ENCODE measurements at places on chromosomes 1 and 21. TPM values are rescaled to one million over a fixed set of nuclear protein-coding genes. Genes with fewer than 3 reads are reported as not detected.

DNA sequence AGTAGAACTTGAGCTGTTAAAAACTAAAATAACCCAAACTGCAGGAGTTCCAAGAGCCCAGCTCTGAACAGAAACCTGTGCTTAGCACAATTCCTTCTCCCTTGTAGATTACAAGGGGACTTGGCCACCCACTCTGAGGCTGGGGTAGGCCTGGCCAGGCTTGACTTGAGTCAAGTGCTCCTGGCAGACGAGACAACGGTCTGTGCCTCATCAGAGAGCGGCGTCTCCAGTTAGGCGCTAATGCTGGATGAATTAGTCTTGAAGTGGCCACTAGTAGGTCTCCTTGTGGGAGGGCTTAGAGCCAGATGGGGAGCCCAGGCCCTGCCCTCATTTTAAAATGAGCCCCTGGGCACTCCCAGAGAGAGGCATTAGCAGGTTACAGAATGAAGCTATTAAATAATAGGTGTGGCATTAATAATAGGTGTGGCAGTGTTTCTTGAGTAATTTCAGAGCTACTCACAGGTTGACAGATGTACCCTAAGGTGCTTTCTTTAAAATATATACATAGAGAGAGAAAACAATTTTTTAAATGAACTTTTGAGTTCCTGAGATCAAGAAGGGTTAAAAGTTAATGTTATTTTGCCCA lies 1.1 kb downstream of the EEIG2 start:
- no peaks in the 10 kb centered on the region for H3K36me3 ChIP-seq
- peak; percentile 14 for DNase-seq
- peak overlapping the region; percentile 83 for H3K27ac ChIP-seq
- H3K4me3 ChIP-seq = peak overlapping the region; percentile 92
- H3K27me3 ChIP-seq = no peaks in the 10 kb centered on the region

DNA sequence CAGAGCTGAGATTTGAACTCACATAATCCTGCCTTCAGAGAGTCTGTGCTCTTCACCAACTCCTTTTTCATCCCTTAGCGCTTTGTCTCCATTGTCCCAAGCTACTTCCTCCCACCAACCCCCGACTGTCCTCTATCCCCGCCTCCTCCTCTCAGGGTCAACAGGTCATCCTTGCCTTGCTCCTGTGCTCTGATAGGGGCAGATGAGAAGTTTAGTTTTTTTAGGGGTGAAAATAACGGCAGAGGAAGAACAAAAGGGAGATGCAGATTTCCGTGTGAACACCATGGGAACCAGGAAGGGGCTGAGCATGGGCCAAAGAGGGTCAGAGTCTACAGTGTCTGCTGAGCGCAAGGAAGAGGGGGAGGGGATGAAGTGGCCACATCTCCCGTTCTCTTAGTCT lies 31.9 kb downstream of the GLUL start:
- no peaks in the 10 kb centered on the region for H3K4me1 ChIP-seq
- DNase-seq = no peak
- no peak overlapping the region for H3K4me3 ChIP-seq

- no peaks in the 10 kb centered on the region for H3K36me3 ChIP-seq
- H3K4me3 ChIP-seq = no peak overlapping the region
- no peaks in the 10 kb centered on the region for H3K4me1 ChIP-seq
- H3K27me3 ChIP-seq = no peaks in the 10 kb centered on the region
- H3K27ac ChIP-seq = no peak overlapping the region
These were observed 359.2 kb upstream of the DPYD start for GRCh38 chr1:98280049-98280448.

DNA sequence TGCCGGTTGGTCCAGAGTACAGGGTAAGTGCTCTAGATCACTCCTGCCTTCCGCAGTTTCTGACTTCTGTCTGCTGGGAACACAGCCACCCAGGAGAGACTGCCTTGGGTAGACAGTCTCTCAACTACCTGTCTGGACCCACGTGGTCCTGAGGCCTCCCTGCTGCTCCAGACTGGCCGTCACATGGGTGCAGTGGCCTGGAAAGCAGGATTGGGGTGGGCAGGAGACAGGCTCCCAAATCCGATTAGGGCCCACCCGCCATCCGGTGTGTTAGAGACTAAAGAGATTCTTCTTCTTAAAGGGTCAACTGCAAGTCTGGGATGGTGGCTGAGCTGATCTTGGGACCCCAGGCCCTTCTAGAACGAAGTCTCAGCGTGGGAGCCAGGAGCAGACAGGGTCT lies 105.5 kb downstream of the EBNA1BP2 start:
- H3K27ac ChIP-seq = no peak overlapping the region
- no peak for DNase-seq
- peaks cover 5% of the 10 kb centered on the region for H3K4me1 ChIP-seq
- H3K27me3 ChIP-seq = peaks cover 9% of the 10 kb centered on the region
- H3K4me3 ChIP-seq = no peak overlapping the region
- no peaks in the 10 kb centered on the region for H3K36me3 ChIP-seq

The JAM2 gene
- 0.29 TPM for total RNA-seq

- H3K4me1 ChIP-seq = no peaks in the 10 kb centered on the region
- H3K27ac ChIP-seq = no peak overlapping the region
- peak; percentile 40 for DNase-seq
- H3K27me3 ChIP-seq = peaks cover 6% of the 10 kb centered on the region
- H3K36me3 ChIP-seq = no peaks in the 10 kb centered on the region
These were observed 161.4 kb downstream of the SLC35F3 start for GRCh38 chr1:234065794-234066447.

DNA sequence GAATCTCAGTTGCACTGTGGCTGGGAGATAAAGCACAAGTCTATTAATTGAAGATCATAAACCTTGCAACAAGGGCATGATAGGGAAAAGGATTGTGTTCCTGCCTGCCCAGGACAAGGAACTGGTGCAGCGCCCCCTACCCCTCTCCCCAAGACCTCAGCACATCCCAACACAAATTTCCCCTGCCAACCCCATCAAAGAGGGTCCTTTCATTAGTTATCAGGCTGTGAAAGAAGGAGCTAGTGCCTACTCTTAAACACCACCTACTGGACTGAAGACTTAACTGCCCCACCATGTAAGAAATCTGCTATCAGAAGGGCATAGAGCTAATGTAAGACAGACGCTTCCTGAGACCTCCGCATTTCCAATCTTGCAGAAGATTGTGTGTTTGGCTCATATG lies 372.6 kb downstream of the AGBL4 start:
- no peaks in the 10 kb centered on the region for H3K27me3 ChIP-seq
- H3K4me3 ChIP-seq = no peak overlapping the region
- no peak overlapping the region for H3K27ac ChIP-seq
- no peaks in the 10 kb centered on the region for H3K4me1 ChIP-seq
- no peaks in the 10 kb centered on the region for H3K36me3 ChIP-seq

DNA sequence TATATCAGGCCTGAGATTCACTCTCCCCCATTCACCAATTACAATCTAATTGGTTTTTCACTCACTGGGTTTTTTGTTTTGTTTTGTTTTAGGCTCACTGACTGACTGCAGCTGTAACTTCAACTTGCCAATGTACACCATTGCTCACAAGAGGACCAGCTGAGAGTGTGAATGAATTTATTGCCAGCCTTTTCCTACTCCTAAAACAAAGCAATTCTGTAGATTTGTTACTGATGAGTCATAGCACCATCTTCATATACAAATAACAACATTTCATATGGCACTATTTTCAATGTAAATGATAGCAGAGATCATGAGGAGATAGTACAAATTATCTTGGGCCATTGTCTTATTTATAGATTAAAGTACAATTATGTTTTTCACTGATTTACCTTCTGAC lies 76.0 kb upstream of the DPYD start:
- H3K27ac ChIP-seq = no peak overlapping the region
- no peak overlapping the region for H3K4me3 ChIP-seq
- DNase-seq = no peak
- H3K27me3 ChIP-seq = peaks cover 8% of the 10 kb centered on the region

- H3K36me3 ChIP-seq = no peaks in the 10 kb centered on the region
- peaks cover 74% of the 10 kb centered on the region for H3K27me3 ChIP-seq
- DNase-seq = peak; percentile 38
- H3K4me3 ChIP-seq = peak overlapping the region; percentile 75
- H3K27ac ChIP-seq = peak overlapping the region; percentile 33
- H3K4me1 ChIP-seq = peaks cover 8% of the 10 kb centered on the region
These were observed 6.3 kb downstream of the HAPLN2 start for GRCh38 chr1:156625436-156626078.

- H3K4me1 ChIP-seq = no peaks in the 10 kb centered on the region
- no peaks in the 10 kb centered on the region for H3K36me3 ChIP-seq
- no peak overlapping the region for H3K4me3 ChIP-seq
- DNase-seq = no peak
These were observed 123.8 kb upstream of the CTTNBP2NL start for GRCh38 chr1:112272101-112272772.

DNA sequence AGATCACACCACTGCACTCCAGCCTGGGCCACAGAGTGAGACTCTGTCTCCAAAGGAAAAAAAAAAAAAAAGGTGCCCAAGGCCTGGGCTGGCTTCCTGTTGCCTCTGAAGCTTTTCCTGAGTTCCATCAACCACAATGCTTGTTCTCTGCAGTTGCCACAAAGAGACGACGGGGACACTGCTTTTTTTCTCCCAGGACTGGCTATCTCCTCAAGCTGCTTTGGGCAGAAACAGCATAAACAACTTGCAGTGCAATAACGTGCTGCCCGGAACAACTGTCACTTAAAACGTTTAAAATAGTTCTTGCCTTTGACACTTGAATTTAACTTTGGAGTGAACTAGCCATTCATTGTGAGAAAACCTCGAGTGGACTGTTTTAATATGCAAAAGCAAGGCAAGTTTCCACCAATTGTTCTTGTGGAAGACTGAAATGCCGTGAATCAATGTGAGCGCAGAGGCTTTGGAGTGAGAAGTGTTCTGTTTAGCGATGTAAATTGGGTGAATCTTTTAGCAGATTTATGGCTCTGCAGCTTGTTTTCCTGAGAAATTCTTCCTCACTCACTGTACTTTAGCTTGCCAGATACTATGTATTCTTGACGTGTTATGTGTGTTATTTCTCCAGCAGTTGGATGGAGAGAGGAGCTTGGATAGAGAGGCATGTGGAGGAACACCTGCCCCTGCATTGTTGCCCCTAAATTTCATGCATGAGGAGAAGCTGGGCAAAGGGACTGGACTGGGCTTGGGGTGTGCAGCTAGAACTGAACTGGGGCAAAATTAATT lies 188.1 kb upstream of the KIAA0040 start:
- H3K4me3 ChIP-seq = no peak overlapping the region
- DNase-seq = no peak
- no peaks in the 10 kb centered on the region for H3K36me3 ChIP-seq
- H3K27ac ChIP-seq = no peak overlapping the region

DNA sequence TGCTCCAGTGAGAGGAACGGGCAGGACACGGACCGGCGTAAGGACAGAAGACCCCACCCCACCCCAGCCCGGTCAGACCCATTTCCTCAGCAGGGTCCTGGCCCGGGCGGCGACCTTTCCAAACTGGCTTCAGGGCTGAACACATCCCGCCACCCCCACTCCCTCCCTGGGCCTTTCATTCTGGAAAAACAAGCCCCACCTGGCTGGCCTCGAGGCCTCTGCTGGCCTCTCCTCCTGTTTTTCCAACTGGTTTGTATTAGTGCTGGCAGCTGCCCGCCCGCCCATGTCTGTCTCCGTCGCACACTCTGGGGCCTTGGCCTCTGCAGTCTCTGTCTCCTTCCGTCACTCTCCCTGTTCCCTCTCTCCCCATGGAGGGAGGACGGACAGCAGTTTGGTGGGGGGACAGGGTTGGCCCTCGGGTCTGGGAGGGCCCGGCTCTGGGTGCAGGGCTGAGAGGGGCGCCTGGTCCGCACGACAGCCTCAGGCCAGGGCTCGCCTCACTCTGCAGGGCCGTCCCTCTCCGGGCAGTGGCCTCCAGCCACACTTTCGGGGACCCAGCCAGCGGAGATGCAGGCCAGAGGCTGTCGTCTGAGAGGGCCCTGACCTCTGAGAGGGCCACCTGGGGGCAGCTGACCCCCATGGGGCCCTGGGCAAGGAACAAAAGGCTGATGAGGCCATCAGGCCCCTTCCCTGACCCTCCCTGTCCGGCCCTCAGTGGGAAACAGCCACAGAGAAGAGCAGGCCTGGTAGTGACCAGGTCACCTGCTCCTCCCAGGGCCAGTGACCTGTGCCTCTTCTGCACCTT lies 1.5 kb upstream of the MXRA8 start:
- no peak overlapping the region for H3K4me3 ChIP-seq
- no peaks in the 10 kb centered on the region for H3K36me3 ChIP-seq
- peaks cover 16% of the 10 kb centered on the region for H3K27me3 ChIP-seq
- no peak overlapping the region for H3K27ac ChIP-seq
- H3K4me1 ChIP-seq = peaks cover 6% of the 10 kb centered on the region

The C1orf167 gene
- not detected for total RNA-seq

GRCh38 chr1:19345391-19345790 lies 33.3 kb downstream of the SLC66A1 start:
- no peaks in the 10 kb centered on the region for H3K27me3 ChIP-seq
- no peak for DNase-seq
- no peak overlapping the region for H3K4me3 ChIP-seq

The MIXL1 gene
- total RNA-seq = not detected

The GSTM1 gene
- 77.4 TPM for total RNA-seq

The SGIP1 gene
- total RNA-seq = not detected

DNA sequence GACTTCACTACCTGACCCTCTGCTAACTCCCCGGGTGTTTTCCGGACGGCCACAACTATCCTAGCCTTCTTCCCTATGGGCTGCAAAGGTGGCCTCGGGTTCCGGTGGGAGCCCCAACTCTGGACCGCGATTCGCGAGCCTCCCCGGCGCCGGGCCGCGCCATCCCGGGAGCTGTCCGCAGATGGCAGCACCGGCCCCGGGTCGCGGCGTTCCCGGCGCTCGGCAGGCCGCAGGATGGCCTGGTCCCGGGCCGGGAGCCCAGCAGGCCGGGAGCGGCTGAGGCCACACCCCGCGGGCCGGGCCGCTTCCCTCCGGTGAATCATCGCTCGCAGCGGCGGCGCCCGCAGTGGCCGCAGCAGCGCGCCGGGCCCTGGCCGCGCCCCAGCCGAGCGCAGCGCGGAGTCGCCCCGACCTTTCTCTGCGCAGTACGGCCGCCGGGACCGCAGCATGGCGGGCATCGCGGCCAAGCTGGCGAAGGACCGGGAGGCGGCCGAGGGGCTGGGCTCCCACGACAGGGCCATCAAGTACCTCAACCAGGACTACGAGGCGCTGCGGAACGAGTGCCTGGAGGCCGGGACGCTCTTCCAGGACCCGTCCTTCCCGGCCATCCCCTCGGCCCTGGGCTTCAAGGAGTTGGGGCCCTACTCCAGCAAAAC lies at the start of gene CAPN2:
Gene CAPN2, plus strand, starts transcription at position 346 of the 656 bp plus-strand sequence. Its CDS starts 102 bp downstream, at position 448.
- H3K4me1 ChIP-seq = peaks cover 62% of the 10 kb centered on the region
- H3K27me3 ChIP-seq = peaks cover 2% of the 10 kb centered on the region
- H3K36me3 ChIP-seq = peaks cover 12% of the 10 kb centered on the region
- H3K4me3 ChIP-seq = peak within 1 kb of the TSS; percentile 80

GRCh38 chr1:53182716-53183094 lies 13.9 kb upstream of the CPT2 start:
- H3K27ac ChIP-seq = no peak overlapping the region
- H3K27me3 ChIP-seq = peaks cover 12% of the 10 kb centered on the region
- no peak for DNase-seq
- no peaks in the 10 kb centered on the region for H3K36me3 ChIP-seq
- no peaks in the 10 kb centered on the region for H3K4me1 ChIP-seq

The SFN gene
- 0.78 TPM for total RNA-seq

- no peaks in the 10 kb centered on the region for H3K36me3 ChIP-seq
- no peaks in the 10 kb centered on the region for H3K4me1 ChIP-seq
- no peak overlapping the region for H3K4me3 ChIP-seq
- DNase-seq = no peak
- no peak overlapping the region for H3K27ac ChIP-seq
These were observed 136.9 kb downstream of the BARHL2 start for GRCh38 chr1:90580176-90580575.

- no peak overlapping the region for H3K27ac ChIP-seq
- peaks cover 1% of the 10 kb centered on the region for H3K27me3 ChIP-seq
- DNase-seq = no peak
- H3K4me3 ChIP-seq = no peak overlapping the region
- no peaks in the 10 kb centered on the region for H3K4me1 ChIP-seq
These were observed 64.9 kb downstream of the TMEM53 start for GRCh38 chr1:44609412-44609767.
